ENCODE measurements at places on chromosomes 7 and 10. TPM values are rescaled to one million over a fixed set of nuclear protein-coding genes. Genes with fewer than 3 reads are reported as not detected.

DNA sequence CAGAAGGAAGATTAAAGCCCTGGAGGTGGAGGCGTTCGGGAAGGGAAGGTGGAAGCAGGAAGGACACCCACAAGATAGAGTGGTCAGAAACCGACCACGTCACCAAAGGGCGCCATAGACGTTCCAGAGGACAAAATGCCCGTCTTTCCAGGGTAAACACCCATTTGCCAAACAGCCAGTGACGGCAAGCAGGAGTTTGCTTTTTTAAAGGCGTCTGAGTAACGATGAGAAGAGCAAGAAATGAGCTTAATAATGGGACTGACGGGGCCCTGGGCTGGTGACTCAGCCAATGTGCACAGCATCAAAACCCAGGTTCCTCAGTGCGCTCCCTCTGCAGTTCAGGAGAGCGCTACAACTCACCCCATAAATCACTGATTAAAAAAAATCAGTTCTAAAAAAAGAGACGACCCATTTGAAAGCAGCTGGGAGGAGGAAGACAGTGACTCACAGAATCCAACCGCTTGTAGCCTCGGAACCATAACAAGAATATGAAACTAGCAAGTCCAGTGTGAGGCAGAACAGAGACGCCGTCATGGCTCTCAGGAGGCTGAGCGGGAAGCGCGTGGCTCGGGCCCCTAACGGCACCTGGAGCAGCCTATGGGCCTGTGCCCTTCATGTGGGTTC is 5.9 kb downstream of the DIP2C start:
- peak; percentile 50 for DNase-seq

DNA sequence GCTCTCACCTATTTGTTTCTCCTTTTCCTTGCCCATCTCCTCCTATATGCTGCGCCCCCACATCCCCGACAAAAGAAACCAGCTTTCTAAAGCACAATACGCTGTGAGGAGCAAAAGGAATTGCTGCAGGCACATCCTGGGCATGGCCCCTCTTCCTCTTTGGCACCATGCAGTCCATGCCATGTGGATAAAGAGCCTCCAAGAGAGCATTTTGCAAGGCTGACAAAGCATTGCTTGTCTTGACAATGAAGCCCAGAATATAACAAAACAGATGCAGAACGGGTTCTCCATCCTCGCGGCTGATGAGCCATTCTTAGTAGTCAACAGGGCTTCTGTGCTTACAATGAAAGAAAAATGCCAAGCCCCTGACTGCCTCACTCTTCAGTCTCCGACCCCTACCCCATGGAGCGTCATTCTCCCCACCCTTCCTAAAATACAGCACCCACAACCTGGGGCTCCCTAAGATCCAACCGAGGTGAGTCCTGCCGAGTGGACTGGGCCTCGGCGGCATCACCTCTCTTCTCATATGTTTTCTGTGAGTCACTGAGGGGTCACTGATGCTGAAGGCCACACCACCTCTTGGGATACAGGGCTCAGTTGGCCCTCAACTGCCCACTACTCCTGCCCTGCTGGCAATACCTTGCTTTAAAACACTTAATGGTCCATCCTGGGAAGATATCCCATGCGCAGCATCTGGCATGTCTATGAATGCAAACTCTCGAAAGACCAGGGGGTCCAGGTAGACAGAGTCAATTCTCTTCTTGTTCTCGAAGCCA is 47.5 kb downstream of the GSDME start:
- DNase-seq, result no peak

DNA sequence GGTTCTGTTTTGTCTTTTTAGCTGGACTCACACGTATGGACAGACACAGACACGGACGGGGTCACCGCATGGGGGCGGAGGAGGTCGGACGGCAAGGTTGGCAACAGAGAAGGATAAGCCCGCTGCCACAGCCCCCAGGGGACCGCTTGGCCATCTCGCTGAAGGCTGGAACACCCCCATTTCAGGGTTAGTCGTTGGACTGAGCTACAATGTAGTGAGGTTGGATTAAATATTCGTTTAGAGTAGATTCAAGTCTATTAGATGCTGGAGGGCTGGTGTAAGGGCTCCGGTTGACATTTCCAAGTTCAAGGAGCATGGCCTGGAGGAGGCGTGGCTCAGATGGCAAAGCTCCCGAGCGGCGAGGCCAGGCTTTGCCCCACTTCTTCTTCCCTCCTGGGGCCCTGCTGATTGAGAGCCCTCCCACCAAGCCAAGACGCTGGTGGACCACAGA is 35.2 kb downstream of the PPIF start:
- no peak for DNase-seq

DNA sequence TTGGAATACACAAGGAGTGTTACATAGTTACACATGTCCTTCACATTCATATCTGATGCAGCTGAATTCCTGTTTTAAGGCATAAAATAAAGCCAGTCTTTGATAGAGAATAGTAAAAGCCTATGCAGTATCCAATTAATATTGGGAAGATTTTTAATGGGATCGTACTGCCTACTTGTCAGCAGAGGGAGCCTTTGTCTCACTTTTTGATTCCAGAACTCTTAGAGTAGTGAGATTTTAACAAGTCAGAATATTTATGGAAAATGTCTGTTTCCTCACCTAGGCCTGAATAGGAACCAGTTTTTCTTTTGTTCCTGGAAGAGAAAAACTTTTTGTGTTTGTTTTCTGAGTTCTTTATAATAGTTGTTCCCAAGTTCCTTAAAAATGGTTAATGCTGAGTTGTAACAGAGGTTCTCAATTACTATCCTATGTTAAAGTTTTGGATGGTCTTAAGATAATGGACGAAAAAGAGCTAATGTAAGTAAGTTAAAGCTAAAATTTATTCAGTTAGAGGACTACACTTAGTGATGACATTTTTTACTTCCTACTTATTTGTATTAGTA is 114.0 kb downstream of the BBS9 start:
- peak; percentile 55 for DNase-seq

DNA sequence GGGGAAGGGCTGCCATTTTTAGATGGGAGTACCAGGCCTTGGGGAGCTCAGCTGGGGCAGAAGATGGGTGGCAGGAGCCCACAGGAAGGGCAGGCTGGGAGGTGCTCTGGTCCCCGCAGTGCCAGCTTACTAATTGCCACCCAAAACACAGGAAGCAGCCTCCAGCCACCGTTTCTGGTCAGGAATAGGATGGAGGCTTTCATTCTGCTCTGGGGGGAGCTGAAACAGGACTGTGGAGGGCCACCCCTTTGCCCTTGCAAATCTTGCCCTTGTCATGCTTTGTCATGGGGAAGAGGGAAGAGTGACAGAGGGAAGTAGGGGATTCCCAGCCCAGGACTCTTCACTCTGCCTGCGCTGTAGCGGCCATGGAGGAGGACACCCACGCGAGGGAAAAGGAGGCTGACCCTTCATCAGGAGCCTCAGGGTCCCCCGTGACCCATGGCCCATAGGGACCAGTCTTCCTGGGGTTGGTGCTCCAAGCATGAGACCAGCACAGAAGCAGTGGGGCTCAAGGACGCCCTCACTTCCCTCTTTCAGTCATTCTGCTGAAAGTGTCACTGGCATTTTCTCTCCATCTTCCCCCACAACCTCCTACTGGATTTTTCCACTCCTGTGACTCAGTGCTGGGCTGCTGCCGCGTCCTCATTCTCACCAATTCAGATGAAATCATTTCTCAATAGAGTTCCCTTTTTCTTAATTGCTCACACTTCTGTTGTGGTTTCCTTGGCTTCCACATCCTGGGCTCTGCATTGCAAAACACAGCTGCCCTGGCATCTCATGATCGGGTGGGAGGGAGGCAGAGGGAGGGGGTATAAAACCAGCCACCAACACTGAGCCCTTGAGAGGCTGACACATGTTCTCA is 61.9 kb downstream of the MKI67 start:
- DNase-seq, result no peak

- DNase-seq, result no peak
Observed at GRCh38 chr10:128062331-128062880, 63.8 kb downstream of the MKI67 start.

- no peak for DNase-seq
Observed at GRCh38 chr10:129949411-129949810, 14.7 kb downstream of the EBF3 start.

DNA sequence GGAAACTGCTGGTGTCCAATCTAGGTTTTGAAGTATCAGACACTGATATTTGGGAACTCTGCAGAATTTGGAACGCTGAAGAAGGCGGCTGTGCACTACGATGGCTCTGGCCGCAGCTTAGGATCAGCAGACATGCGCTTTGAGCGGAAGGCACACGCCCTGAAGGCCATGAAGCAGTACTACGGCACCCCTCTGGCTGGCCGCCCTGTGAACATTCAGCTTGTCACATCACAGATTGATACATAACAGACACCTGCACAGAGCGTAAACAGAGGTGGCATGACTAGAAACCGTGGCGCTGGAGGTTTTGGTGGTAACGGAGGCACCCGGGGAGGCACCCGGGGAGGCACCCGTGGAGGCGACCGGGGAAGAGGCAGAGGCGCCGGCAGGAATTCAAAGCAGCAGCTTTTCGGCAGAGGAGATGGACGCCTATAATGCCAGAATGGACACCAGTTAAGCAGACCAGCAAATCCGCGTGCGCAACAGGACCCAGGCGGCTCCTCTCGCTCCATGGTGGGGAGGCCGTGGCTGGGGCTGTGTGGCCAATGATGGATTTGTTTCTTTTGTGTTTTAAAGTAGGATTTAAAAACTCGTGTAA is 22.2 kb upstream of the CCL24 start:
- DNase-seq, result no peak

ATP6V0A4 gene
- 0.34 TPM for polyA plus RNA-seq

DNA sequence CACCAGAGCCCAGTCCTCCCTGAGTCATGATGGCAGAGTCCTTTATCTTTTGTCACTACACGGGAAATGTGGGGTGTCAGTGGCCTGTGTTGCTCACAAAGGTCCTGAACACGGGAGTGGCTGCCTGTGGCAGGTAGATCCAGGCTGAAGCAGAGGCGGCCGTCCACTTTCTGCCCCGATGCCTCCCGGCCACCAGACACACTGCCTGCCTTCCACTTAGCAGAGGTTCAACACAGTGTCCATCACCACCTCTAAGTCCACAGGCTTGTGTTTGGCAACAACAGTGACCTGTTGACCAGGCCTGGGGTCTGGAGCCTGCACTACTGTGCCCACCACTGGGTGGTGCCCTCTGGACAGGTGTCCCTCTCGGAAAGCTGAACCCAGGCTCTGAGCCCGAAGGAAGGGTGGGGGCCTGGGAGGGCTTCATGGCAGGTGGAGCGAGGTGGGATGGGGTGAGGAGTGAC is 49.9 kb upstream of the CAMK2B start:
- no peak for DNase-seq

GRCh38 chr7:101066833-101067177 is 18.5 kb upstream of the TRIM56 start:
- no peak for DNase-seq

CDHR3 gene
- polyA plus RNA-seq, result 6.9 TPM

DNA sequence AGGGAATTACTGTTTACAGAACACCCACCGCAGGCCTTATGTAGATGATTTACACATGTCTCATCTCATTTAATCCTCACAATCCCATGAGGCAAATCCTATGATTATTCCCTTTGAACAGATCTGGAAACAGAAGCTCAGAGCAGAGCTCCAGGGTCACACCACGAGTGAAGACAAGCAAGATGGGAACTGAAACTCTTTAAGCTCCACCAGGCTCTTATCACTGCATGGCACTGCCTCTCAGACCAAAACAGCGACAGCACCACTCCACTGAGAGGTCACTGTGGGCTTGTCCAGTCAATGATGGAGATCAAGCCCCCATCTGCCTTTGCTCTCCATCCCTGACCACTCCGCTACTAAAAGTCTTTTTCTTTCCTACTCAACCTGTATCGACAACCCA is 5.9 kb downstream of the GRID1 start:
- no peak for DNase-seq

GRCh38 chr10:66519616-66520015 is 406.2 kb upstream of the LRRTM3 start:
- DNase-seq, result no peak

EPO gene
- polyA plus RNA-seq, result not detected

SPDYE2B gene
- not detected for polyA plus RNA-seq

DNA sequence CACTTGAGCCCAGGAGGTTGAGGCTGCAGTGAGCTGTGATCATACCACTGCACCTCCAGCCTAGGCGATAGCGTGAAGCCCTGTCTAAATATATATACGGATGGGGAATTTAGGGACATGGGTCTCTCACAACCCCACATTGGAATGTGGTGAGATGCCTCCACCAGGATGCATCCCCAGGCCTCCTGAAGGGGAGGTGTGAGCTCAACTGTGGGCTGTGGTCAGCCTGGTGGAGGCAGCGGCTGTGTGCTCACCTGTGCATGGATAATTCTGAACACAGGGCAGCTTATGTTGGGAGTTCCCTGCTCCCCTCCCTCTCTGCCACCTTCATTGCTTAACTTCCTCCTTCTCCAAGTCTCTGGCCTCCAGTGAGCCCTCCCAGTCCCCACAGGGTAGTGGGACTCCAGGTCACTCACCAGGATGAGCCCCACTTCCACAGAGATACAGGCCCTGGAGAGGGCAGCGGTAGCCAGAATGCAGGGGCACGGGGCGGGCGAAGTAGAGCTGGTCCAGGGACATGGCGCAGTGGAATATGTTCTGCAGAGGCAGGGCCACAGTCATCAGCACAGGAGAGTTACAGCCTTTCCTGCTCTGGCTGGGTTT is 30.4 kb downstream of the PYROXD2 start:
- no peak for DNase-seq

DNA sequence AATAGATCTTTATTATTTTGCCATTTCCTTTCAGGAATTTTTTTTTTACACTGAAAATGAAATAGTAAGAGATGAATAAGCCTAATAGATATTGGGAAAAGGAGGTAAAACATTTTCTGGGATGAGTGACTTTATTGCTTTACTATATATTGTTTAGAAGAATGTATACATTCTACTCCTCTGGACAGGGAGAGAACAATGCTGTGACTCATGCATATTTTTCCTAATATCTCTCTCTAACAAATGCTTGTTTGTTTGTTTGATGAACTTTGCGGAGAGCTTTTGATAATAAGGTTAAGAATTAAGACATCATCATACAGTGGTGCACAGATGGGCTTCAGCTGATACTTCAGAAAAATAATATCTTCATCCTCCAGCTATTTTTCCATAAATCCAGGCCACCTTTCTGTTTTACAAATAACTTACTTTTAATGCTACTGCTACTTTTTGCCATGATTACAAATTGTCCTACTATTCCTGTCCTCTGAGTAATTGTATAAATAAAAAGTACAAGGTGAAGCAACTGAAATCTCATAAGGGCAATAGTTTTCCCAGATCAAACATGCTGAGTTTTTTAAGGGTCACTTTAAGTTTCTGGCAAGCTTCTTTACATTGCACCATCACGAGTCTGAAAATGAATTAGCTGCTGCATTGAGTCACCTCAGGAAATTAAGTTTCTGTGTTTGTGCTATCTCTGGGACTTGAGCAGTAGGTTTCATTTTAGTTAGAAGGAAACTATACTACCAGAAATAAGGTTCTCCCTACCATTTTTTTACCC is 207.3 kb upstream of the POT1 start:
- DNase-seq, result peak; percentile 12

ZYX gene
- polyA plus RNA-seq, result 187 TPM

- peak; percentile 27 for DNase-seq
Observed at GRCh38 chr10:22042557-22043326, 39.2 kb upstream of the DNAJC1 start.

GRCh38 chr7:78959477-78959876 is 494.0 kb downstream of the MAGI2 start:
- DNase-seq, result no peak

- DNase-seq, result no peak
Observed at GRCh38 chr10:132713421-132714095, 72.4 kb downstream of the NKX6-2 start.

Measured in hepatocyte (in vitro differentiated cells).